SK-MEL-5 (cell line): ENCODE measurements at places on chromosomes 3 and 15. TPM values are rescaled to one million over a fixed set of nuclear protein-coding genes. Genes with fewer than 3 reads are reported as not detected.

ACAP2 gene
- total RNA-seq = 71.4 and 84.7 TPM in 2 replicates

PPARG gene
- 3.2 and 3.3 TPM in 2 replicates for total RNA-seq

GSK3B gene
- 46.1 and 55.2 TPM in 2 replicates for total RNA-seq

QTRT2 gene
- 33.1 and 33.2 TPM in 2 replicates for total RNA-seq

ARGFX gene
- not detected in 2 replicates for total RNA-seq

ZPLD1 gene
- total RNA-seq = 0.11 and 0.45 TPM in 2 replicates

C2CD4A gene
- total RNA-seq = not detected in 2 replicates

TFRC gene
- total RNA-seq = 320 and 331 TPM in 2 replicates

DUOXA2 gene
- total RNA-seq = not detected in 2 replicates

MAP2K1 gene
- 16.2 and 18.5 TPM in 2 replicates for total RNA-seq

PAQR5 gene
- total RNA-seq = 2.3 and 2.4 TPM in 2 replicates

ICE2 gene
- total RNA-seq = 34.3 and 46.3 TPM in 2 replicates

TRH gene
- not detected in 2 replicates for total RNA-seq

CELSR3 gene
- total RNA-seq = 3.2 and 3.6 TPM in 2 replicates

LTF gene
- total RNA-seq = 0.11 TPM in 1 of 2 replicates, not detected in the other

SLC51A gene
- total RNA-seq = not detected in 2 replicates

GATM gene
- total RNA-seq = 0.85 and 2.9 TPM in 2 replicates

TOP2B gene
- total RNA-seq = 87.7 and 98.9 TPM in 2 replicates

SKOR1 gene
- 0.03 TPM in 1 of 2 replicates, not detected in the other for total RNA-seq

SLC2A2 gene
- not detected in 2 replicates for total RNA-seq

SNX33 gene
- 10.5 TPM in 2 replicates for total RNA-seq

GOLGA8N gene
- 0.16 and 0.29 TPM in 2 replicates for total RNA-seq

KIF7 gene
- total RNA-seq = 2.1 and 2.3 TPM in 2 replicates

SLCO3A1 gene
- 1.7 and 2.5 TPM in 2 replicates for total RNA-seq

PLSCR2 gene
- total RNA-seq = not detected in 2 replicates

RBP2 gene
- total RNA-seq = not detected in 2 replicates

GHSR gene
- total RNA-seq = not detected in 2 replicates

ZNF80 gene
- total RNA-seq = 0.11 TPM in 1 of 2 replicates, not detected in the other

TMCO5A gene
- total RNA-seq = not detected in 2 replicates

SQOR gene
- 13.4 and 15.0 TPM in 2 replicates for total RNA-seq

CRABP1 gene
- 0.51 TPM in 1 of 2 replicates, not detected in the other for total RNA-seq

KCNH8 gene
- 0.24 and 0.26 TPM in 2 replicates for total RNA-seq

PRTG gene
- 11.3 and 16.4 TPM in 2 replicates for total RNA-seq

DUOX1 gene
- not detected in 2 replicates for total RNA-seq

LRTM1 gene
- not detected in 2 replicates for total RNA-seq

ADAMTS17 gene
- 1.8 and 2.4 TPM in 2 replicates for total RNA-seq

PAK6 gene
- not detected in 2 replicates for total RNA-seq

HIGD2B gene
- 0.11 TPM in 1 of 2 replicates, not detected in the other for total RNA-seq

GP9 gene
- not detected in 2 replicates for total RNA-seq

DNASE1L3 gene
- 1.3 TPM in 1 of 2 replicates, not detected in the other for total RNA-seq

PLA2G4D gene
- total RNA-seq = not detected in 2 replicates

CKMT1B gene
- 55.2 and 55.6 TPM in 2 replicates for total RNA-seq

C3orf49 gene
- total RNA-seq = not detected in 2 replicates

GHRL gene
- not detected in 2 replicates for total RNA-seq

FOXB1 gene
- not detected in 2 replicates for total RNA-seq

HYKK gene
- total RNA-seq = 4.8 and 6.6 TPM in 2 replicates

GRK7 gene
- total RNA-seq = not detected in 2 replicates

ZNF621 gene
- total RNA-seq = 6.8 and 8.3 TPM in 2 replicates

PLD1 gene
- 87.7 and 92.2 TPM in 2 replicates for total RNA-seq

PLA2G4E gene
- not detected in 2 replicates for total RNA-seq
